ENCODE measurements at places on chromosomes 3 and 15.

DNA sequence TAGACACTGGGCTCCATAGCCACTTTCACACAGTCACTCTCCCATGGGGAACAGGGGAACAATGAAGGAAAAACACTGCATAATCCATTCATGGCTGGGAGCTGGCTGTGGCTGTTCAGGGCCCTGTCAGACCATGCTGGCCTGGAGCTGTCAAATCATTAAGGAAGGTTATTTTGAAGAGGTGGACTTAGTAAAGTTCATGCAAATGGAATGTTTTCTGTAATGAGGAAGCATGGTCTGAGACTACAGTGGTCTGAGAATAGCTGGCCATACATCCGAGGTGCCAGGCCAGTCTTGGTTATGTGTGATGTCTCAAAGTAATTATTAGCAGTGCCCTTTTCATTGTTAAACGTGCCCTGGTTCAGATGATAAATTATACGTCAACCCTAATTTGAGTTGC lies 117.1 kb upstream of the MRPS22 start:
- no peak for DNase-seq

GRCh38 chr15:77986891-77987764 lies 90.4 kb downstream of the TBC1D2B start:
- DNase-seq = no peak

GRCh38 chr15:81859737-81860516 lies 185.9 kb downstream of the MEX3B start:
- no peak for DNase-seq

DNA sequence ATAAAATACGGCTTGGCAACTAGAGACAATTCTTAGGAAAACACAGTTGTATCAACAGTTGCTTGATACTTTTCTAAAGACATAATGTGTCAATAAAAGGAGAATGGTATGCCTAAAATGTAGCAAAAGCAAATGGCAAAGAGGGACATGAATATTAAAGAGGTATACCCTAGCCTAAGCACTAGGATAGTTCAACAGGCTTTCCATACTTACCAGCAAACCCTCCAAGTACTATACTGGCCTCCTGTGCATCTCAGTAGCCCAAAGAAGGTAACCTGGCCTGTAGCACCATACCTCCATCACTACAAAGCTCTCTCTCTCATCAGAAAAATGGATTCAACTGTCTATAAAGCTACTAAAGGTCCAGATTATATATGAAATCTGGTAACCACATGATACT lies 7.5 kb downstream of the SETD2 start:
- DNase-seq = no peak

GRCh38 chr3:7015683-7016440 lies 154.9 kb downstream of the GRM7 start:
- no peak for DNase-seq

DNA sequence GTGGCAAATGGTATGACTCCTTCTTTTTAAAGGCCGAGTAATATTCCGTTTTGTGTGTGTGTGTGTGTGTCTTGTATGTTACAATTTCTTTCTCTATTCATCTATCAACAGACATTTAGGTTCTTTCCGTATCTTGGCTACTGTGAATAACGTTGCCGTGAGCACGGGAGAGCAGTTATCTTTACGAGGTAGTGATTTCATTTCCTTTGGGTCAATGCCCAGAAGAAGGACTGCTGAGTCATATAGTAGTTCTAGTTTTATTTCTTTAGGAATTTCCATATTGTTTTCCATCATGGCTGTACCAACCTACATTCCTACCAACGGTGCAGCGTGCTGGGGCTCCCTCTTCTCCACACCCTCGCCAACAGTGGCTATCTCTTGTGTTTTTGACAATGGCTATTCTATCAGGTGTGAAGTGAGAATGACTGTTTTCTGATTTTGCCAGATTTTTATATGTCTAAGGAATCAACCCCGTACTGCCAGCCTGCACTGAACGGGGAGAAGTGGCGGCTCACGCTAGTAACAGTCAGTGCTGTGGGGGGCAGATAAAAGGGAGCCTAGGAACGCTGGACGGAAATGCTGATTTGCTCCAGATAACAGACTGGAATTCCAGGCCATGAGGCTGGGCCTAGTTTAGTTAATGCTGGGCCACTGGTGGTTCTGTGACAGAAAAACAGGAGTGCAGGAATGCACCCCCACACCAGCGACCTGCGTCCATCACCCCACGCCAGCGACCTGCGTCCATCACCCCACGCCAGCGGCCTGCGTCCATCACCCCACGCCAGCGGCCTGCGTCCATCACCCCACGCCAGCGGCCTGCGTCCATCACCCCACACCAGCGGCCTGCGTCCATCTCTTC lies 168.1 kb downstream of the XXYLT1 start:
- no peak for DNase-seq

GRCh38 chr3:56787784-56788256 lies 13.9 kb downstream of the ARHGEF3 start:
- no peak for DNase-seq

DNA sequence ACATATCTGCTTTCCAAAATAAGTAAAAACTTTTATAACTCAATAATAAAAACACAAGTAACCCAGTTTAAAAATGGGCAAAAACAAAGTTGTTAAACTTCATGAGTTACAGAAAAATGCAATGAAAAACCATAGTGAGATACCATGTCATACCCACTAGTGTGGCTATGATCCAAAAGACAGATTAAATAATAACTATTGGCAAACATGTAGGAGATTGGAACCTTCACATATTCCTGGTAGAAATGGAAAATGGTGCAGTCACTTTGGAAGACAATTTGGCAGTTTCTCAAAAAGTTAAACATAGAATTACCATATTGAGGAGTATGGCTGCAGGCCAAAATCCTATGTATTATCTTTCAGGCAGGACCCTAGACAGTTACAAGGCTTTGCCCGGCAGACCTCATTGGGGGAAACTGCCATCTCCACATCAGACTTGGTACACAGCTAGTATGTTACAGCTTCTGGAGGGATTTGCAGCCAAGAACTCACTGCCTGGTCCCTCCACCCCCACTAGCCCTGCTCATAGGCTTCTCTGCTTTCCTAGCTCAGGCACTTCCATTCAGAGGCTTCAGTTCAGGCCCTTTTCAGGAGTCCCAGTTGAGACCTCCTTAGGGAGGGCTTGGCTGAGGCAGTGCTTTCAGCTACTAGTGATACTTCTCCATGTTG lies 147.8 kb downstream of the NEK10 start:
- no peak for DNase-seq

GRCh38 chr15:99546441-99547100 lies 19.2 kb upstream of the MEF2A start:
- DNase-seq = no peak

- DNase-seq = no peak
These were observed 3.9 kb upstream of the MAP1A start for GRCh38 chr15:43513550-43513949.

DNA sequence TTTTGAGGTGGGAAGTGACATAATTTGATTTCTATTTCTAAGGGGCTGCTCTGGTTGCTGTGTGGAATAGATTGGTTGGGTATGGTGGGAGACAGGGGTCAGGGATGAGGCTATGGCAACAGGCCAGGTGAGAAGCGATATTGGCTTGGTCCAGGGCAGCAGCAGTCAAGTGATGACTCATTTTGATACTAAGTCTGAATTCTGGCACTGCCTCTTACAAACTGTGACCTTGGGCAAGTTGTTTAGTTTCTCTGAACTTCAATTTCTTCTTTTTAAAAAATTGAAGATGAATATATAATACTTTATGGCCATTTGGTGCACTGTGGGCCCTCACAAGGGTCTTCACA lies 40.4 kb upstream of the CLSTN2 start:
- DNase-seq = no peak

DNA sequence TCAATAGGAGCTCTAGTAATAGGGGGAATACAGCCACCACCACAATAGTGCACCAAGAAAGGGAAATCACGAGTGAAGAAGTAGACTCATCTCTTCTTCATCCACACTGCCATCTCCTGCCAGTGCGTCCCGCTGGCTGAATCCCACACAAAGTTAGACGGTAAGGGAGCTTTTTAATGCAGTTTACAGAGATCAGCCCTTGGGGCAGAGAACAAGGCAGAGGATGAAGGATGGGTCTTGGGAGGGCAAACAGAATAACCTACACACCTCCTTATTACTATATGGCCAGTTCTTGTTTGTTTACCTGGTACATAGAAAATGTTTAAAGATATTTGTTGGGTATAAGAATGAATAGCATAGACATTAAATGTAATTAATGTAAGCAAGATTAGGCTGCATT lies 11.0 kb upstream of the DPH6 start:
- DNase-seq = no peak

- DNase-seq = no peak
These were observed 885.4 kb downstream of the PDCD6IP start for GRCh38 chr3:34683851-34684250.

DNA sequence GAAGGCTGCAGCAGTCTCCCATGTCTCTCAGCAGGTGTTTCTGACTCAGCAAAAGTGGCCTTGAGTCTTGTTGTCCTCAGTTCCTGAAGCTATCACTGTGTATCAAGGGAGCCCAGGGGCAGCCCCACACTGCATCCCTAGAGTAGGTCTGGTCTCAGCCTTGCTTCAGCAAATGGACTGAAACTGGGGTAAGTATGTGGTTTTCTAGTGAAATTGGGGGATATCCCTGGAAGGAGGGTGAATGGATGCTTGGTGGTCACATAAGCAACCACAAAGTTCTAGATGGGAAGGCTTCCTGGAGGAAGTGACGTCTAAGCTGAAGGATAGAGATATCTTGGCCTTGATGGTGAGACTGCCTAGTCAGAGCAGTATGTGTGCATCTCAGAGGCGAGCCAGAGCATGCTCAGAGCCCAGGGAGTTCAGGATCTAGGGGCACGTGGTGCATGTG lies 38.4 kb downstream of the TMEM158 start:
- no peak for DNase-seq

- DNase-seq = no peak
These were observed 5.2 kb downstream of the MCTP2 start for GRCh38 chr15:94236608-94237007.

DNA sequence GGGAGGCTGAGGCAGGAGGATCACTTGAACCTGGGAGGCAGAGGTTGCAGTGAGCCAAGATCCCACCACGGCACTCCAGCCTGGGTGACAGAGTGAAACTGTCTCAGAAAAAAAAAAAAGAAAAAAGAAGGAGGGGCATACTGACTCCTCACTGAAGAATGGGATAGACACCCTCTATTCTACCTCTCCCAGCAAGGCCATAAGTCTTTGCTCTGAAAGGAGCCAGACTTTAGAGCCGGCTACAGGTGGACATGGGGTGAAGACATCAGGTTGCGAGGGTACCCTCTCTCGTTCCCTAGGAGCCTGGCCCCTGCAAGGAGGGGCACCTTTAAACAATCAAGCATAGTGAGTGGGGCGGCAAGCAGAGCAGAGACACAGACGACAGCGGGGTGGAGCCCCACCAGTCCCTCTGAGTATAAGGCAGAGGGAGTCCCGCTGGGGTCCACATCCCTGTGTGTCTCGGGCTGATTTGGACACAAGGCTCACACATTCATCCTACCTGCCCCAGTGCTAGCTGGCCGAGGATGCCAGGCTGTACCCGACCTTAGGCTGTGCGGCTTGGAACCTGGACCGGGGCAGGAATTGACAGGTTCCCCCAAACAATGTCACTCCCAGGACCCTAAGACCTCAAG lies 1.1 kb downstream of the GRAMD2A start:
- DNase-seq = no peak

DNA sequence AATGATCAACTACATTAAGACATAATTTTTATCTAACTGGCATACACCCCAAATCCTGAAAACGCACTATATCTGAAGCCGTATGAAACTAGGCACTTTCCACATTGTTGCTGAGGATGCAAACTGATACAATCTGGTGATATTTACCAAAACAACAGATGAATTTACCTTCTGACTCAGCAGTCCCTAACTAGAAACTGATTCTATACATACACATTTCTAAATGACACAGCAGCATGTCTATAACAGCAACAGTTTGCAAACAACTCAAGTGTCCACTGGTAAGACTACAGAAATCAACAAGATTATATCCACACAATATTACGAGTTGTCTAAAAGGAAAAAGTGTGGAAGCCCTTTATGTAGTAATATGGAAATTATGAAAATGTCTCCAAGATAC lies 22.9 kb downstream of the SECISBP2L start:
- DNase-seq = no peak

DNA sequence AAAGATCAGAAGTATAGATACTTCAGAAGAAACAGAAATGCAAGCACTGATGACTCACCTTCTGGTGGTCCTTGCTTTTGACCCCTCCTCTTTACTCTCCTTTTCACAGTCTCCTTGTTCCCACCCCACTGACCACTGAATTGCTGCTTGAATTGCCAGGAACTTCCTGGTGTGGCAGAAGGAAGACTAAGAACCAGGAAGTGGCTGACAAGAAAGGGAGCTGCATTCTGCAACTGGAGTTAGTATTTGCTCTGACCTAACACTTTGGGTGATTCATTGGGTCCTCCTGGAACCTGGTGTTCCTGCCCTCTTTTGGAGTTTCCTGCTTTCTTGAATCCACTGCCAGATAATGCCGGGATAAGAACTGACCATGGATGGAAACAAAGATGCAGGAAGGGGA lies 23.0 kb downstream of the KY start:
- DNase-seq = peak; percentile 64

- no peak for DNase-seq
These were observed 703.7 kb downstream of the CADM2 start for GRCh38 chr3:85662462-85662861.

DNA sequence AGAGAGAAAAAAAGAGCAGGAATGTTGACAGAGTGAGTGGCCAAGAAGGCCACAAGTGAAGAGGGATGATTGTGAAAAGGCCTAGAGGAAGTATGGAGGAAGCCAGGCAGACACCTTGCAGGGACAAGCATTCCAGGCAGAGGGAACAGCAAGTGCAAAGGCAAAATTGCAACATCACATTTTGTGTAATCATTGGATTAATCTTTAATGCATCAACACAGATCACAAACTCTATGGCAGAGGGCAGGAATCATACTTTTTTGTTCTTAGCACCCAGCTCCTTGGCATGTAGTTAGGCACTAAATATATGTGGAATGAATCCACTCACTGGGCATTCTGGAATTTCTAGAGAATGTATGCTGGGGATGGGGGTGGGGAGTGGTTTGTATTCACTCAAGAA lies 312.1 kb upstream of the PROK2 start:
- no peak for DNase-seq

GRCh38 chr3:28612232-28612631 lies 263.6 kb upstream of the AZI2 start:
- no peak for DNase-seq

GRCh38 chr3:41131224-41131623 lies 68.1 kb upstream of the CTNNB1 start:
- DNase-seq = no peak

DNA sequence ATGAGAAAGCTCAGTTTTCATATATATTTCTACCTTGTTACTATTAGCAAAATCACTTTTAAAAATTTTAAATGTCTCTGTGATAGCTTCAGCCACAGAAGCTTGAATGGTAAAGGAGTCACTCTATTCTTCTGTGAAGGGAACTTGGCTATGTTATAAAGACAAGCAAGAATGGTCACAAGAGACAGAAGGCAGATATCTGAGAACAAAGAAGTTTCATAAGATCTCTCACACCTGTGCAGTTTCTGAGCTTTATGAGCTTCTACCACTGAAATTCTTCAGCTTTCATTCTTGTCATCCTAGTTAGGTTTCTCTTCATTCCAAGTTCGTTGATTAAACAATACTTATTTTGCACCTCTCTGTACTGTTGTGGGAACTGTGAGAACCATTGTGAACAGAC lies 853.4 kb downstream of the IGSF11 start:
- DNase-seq = no peak

- no peak for DNase-seq
These were observed 25.9 kb upstream of the SPRED1 start for GRCh38 chr15:38226608-38227266.

Data from vagina (tissue), 2 donors.